C1 segment of cervical spinal cord (tissue), 14 donors: ENCODE measurements at places on chromosomes 7 and 10.

GRCh38 chr10:72328045-72328828 lies 26.5 kb downstream of the DNAJB12 start:
- DNase-seq, result peak; percentile 49

GRCh38 chr10:73172867-73173266 lies 4.9 kb downstream of the FAM149B1 start:
- no peak for DNase-seq

DNA sequence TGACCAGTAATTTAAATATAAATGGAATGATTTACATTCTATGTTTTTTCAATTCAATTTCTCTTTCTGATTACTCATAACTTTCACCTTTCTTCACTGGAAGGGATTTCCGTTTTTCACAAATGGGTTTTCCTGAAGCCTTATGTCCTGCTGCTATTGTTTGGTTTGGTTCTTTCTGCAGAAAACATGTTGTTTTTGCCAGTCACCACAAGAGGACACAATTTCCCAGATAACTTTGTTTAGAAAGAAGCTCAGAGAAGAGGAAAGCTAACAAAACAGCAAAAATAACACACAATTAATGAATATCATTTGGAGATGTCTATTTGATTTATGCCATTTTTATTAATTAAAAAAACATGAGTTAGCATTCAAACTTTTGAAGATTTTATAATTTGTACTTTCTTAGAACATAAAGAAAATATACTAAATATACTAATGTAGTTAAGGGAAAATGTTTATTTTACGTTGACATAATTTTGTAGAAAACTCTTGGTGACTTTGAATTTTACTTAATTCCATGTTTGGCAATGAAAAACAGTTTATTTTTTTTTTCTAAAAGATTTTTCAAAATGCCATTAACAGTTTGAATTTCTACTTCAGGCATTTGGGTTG lies 4.6 kb upstream of the TWIST1 start:
- DNase-seq, result no peak

DNA sequence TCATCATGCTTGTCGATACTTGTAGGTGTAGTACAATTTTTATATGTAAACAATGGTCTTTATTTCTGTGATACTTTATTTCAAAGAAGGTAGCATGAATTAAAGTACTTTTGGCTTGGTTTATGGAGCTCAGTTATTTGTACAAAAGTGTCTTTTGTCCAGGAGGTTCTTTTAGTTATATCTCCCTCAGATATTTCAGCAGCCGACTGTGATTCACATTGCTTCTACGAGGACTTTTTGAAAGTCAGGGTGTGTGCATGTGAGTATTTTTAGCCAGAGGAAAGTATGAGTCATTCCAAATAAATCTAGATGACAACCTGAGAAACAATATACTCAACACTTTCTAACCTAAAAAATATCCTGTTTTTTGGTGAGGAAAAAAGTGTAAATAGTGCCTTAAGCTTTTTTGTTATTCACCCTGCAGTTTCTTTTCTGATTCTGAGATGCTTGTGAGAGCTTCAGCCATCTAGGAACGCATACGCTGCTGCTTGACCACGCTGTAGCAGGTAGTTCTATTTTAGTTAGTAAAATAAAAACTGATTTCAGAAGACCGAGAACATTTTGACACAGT lies 595 bp upstream of the SUN1 start:
- no peak for DNase-seq

- no peak for DNase-seq
Measured at GRCh38 chr7:106767498-106768323, 97.4 kb upstream of the PIK3CG start.

- DNase-seq, result no peak
Measured at GRCh38 chr7:50293509-50294179, 10.9 kb upstream of the IKZF1 start.

DNA sequence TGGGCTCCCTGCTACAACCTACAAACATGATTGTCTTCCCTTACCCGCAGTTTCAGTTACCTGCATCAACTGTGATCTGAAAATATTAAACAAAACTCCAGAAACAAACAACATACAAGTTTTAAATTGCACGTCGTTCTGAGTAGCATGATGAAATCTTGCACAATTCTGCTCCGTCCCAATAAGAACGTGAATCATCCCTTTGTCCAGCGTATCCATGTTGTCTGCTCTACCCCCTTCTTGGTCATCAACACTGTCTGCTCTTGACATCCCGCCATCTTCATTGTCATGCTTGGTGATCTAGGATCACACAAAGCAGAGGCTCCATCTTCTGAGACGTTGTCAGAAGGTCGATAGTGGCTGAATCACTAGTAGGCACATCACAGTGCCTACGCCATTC lies 53.9 kb downstream of the ACADSB start:
- no peak for DNase-seq

GRCh38 chr7:150941351-150942000 lies 36.6 kb downstream of the KCNH2 start:
- no peak for DNase-seq

DNA sequence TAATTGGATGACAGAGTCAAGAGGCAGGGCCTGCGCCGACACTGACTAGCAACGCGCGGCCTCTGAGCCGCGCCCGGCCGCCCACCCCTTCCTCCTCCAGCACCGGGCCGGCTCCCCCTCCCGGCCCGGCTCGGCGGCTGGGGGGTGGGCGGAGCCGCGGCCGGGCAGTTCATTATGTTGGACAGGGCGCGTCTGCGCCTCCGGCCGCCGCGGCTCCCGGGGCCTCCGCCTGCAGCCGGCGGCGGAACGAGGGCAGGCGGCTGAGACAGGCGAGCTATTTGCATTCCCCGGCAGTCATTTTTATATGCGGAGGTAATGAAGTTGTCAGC lies 106.7 kb downstream of the SNX10 start:
- DNase-seq, result peak; percentile 42

- no peak for DNase-seq
Measured at GRCh38 chr10:31372439-31372838, 53.4 kb downstream of the ZEB1 start.

DNA sequence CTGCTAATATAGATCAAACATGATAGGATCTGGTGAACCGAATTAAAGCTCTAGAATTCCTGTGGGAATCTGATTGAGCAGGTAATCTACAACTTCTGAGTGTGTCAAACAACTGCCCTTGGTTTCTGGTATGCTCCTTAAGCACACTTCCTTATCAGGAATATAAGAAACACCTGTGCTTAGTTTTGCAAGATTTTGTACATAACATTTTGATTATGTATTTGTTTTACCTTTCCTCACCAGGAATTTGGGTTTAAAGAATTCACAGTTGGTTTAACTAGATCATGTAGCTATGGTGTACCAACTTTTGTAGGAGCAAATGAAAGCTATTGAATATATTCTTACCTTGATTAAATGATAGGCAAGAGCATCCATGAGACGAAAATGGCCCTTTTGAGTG lies 40.6 kb downstream of the MCU start:
- DNase-seq, result no peak

GRCh38 chr7:117782761-117783160 lies 90.5 kb downstream of the CTTNBP2 start:
- DNase-seq, result no peak

GRCh38 chr7:100894860-100895700 lies 608 bp downstream of the ACHE start:
- DNase-seq, result no peak

DNA sequence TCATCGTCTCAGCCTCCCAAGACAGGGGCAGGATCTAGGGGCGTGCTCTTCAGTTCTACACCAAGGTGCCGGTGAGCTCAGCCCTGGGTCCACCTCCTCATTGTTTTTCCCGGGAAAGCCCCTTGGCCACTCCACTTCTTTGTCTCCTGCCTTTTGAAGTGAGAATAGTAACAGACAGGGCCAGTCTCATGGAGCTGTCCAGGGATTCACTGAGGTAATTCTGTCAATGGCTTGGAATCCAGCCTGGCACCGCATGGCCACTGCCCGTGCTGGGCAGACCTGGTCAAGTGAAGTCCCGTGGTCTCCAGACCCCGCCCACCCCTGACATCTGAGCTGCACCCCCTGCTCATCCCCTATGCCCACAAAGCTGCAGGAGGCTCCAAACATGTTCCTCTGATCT lies 138.9 kb downstream of the TNS3 start:
- DNase-seq, result no peak

- no peak for DNase-seq
Measured at GRCh38 chr7:138435231-138435919, 24.7 kb upstream of the TRIM24 start.

GRCh38 chr10:22320591-22321155 lies at the start of gene BMI1:
Gene BMI1 (plus strand): TSS chr10:22321099. CDS start chr10:22326450, 5,351 bp downstream.
- peak; percentile 41 for DNase-seq

- no peak for DNase-seq
Measured at GRCh38 chr7:22435105-22435504, 64.9 kb downstream of the STEAP1B start.

- DNase-seq, result no peak
Measured at GRCh38 chr7:45179666-45180065, 22.1 kb downstream of the RAMP3 start.

DNA sequence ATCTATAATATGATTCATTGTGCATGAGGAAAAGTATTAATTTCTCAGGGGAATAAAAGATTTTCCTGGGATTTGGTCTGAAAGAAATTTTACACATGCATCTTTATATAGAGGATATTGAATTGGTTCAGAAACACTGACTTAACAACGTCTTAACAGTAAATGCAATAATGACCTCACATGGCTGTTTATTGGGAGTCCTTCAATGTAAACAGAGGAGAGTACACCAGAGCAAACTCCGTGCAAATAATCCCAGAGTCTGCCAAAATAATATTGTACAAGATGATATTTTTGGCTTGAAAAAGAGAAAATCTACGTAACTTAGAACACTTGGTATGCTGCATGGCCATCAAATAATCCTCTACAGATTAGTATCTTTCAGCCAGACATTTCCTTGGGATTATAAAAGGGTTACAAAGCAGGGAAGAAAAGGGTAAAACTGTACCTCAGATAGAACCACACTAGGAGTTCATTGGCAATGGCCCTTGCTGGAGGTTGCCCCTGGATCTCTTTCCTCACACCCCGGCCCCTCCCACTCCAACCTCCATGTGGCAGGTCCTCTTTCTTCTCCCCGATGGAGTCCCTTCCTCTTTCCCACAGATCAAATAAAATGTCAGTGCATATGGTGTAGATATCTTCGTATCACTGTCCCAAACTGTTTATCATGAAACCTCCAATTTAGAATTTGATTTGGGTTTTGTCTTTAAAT lies 196.4 kb downstream of the EVX1 start:
- DNase-seq, result no peak

- DNase-seq, result peak; percentile 56
Measured at GRCh38 chr10:97572214-97572989, at the start of gene ANKRD2. Gene ANKRD2 (plus strand): TSS chr10:97572779. CDS start chr10:97572789, 10 bp downstream.

DNA sequence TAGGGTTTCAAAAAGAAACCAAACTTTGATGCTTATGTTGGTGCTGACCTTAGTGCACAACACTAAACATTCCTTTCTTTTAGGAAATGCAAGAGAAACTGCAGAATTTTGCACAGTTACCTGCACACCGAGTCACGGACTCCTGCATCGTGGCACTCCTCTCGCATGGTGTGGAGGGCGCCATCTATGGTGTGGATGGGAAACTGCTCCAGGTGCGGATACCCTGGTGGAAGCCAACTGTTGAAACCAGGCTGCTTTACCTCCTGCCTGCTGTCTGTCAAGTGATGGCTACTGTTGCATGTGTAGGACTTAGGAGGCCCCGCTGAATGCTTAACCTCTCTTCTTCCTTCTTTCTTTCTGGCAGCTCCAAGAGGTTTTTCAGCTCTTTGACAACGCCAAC lies 11.7 kb downstream of the CASP2 start:
- no peak for DNase-seq

DNA sequence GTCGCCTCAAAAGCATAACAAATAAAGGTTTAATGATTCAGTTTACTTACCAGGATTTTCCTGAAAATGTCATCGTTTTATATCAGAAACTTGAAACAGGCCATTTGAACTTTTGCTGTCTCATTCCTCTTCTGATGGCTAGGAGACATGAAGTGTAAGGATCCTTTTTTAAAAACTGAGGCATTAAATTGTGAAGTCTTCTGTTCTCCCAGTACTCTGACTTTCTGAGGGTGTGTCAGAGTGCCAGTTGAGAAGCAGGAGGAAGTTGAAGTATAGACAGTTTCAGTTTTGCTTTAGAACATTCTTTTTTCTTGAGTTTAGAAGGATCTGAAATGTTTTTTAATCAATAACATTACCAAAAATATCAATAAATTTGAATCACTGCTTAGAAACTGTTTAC lies at the start of gene SAMD9L:
Gene SAMD9L, minus strand, starts transcription at position 242 of the 400 bp plus-strand sequence. CDS start 12,414 bp downstream, outside the sequence.
- no peak for DNase-seq

GRCh38 chr7:101021703-101022102 lies 1.8 kb downstream of the MUC17 start:
- DNase-seq, result no peak

- DNase-seq, result no peak
Measured at GRCh38 chr7:95467912-95468607, 17.7 kb upstream of the ASB4 start.

GRCh38 chr7:800692-801091 lies 31.6 kb upstream of the SUN1 start:
- DNase-seq, result no peak

DNA sequence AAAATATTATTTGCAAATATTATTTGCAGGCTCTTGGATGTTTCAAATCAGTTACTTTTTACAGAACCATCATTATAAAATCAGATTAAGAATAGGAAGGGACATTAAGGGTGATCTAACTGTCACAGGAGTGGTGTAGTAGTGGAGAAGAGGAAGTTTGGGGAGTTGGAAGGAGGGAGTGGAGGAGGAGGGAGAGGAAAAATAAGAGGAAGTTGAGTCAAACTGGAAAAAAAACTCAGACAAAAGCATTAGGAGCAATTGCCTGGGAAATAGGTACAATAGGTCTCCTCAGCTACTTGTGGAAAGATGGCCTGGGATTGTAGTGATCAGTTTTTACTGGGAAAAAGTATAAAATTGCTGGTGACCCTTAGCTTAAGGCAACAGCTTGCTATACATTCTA lies 77.7 kb upstream of the GPR37 start:
- DNase-seq, result no peak

DNA sequence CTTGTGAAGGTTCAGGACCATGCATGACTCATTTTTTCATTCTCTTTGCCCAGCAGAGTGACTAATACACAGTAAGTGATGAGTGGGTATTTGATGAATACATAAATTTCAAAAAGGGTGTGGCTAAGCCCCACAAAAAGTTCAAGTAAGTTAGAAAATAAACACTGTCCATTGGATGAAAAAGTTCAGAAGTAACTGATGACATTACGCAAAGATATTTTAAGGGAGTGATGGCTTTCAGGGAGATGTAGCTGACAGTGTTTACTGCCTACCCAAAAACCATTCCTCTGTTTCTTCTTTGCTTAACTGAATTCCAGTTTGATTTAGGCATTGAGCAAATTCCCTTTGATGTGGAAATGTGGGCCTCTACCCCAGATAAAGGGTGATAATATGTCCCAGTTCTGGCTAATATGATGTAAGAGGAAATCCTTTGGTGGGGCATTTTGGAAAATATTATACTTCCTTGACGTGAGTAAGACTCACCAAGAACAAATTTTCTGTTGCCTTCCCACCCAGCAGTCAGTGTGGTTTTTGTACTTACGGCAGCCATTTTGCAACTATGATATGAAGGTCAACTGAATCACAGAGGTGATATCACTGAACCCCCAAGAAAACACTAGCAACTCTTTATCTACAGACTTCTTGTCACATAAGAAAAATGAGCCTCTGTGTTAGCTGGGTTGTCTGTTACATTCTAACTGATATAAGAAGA lies 29.0 kb upstream of the EBLN1 start:
- DNase-seq, result no peak

GRCh38 chr7:158973440-158973839 lies 117.1 kb downstream of the DYNC2I1 start:
- DNase-seq, result no peak
